ENCODE measurements at places on chromosomes 1 and 21.

DNA sequence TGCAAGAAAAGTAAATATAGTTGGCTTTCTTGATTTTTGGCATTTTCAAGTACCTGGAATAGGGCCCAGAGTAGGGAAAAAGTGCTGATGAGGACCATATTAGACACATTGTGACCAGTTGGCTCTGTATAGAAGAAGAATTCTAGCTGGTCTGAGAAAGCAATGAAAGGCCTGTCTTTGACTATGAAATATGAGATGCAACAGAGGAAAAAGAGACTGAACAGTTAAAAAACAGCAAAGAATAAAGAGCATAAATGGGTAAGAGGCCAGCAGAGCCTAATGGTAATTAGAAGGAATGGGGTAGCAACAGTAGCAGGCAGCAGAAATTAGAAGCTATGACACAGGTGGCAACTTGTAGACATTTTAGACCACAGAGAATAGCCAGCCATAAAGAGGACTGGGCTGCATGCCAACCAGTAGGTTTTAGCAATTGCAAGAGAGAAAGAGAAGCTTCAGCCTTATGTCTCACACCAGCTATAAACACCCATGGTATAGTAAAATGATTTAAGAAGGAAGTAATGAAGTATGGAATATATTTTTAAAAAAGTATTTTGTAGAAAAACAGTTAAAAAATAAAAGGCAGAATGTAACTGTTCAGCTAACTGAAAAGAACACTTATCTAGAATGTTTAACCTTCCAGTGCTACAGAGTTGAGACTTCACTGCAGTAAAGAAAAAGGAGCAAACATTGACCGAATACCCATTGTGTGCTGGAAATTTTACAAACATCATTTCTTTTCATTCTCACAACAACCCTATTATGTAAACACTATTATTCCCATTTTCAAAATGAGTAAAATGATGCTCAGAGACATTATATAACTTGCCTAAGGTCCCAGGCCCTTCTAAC, 114.1 kb downstream of the LHX4 start:
- peak; percentile 6 for DNase-seq

DNA sequence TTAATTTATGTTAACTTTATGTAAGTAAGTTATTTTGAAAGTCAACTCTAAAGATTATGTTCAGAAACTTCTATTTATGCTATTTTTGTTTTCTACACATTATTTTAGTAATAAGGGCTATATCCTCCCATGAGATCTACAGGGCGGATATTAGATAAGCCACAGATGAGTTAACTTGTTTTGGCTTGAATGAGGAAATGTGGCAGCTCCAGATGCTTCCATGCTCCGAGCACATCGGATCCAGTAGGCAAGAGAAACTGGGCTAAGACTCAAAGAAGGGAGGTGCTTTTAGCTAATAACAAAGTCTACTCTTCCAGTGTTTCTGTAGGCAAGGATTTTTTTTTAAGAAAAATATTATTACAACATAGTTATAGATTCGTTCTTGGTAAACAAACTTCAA, 20.0 kb upstream of the LAMC1 start:
- DNase-seq, result no peak

DNA sequence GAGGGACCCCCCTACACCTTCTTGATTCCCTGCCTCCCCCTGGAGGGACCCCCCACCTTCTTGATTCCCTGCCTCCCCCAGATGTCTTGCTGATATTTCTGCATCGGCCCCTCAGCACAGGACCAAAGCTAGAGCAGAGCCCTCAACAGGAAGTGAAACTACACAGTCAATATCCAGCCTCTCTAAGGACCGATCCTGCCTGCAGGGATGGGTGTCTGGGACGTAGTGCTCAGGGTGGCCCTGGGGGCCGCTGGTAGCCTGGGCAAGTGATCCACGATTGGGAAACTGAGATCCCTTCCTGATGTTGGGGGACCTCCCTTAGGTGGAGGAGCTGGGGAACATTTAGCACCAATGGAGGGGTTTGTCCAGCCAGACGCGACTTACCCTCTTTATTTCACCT, 3.9 kb upstream of the LEFTY2 start:
- no peak for DNase-seq

DNA sequence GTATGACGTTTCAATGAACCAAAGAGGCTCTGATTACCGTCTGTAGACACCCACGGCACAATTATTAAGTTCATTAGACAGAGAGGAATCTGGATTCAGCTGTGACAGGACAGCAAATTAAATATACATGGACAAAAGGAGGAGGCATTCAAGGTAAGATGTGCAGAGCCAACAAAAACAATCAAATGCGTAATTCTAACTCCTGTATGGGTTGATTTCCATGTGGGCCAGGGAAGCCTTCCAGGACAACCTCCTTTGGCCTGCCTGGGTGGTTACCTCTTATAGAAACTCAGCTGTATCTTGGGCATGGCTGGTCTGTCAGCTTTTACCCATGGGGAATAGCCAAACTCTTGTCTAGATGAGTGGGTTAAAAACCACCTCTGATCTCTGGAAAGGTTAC, 43.8 kb downstream of the CCN1 start:
- DNase-seq, result no peak

- DNase-seq, result no peak
Observed at GRCh38 chr1:109750920-109751319, 10.1 kb upstream of the GSTM3 start.

- no peak for DNase-seq
Observed at GRCh38 chr1:84939151-84939550, 46.1 kb upstream of the LPAR3 start.

DNA sequence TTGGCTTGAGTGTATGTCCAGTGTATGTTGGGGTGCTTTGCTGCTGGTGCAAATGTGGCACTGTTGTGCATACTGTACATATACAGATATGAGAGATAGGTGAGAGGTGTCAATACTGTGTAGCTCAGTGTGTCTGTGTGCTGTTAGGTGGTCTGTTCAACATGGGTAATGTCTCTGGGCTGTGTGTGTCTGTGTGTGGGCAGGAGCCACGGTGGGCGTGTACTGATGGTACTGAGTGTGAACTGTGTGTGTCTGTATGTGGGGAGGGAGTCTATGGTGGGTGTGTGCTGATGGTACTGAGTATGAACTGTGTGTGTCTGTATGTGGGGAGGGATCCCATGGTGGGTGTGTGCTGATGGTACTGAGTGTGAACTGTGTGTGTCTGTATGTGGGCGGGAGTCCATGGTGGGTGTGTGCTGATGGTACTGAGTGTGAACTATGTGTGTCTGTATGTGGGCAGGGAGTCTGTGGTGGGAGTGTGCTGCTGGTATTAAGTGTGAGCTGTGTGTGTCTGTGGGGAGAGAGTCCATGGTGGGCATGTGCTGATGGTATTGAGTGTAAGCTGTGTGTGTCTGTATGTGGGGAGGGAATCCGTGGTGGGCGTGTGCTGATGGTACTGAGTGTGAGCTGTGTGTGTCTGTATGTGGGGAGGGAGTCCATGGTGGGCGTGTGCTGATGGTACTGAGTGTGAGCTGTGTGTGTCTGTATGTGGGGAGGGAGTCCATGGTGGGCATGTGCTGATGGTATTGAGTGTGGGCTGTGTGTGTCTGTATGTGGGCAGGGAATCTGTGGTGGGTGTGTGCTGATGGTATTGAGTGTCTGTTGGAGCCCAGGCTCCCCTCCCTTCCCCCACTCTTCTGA, 32.2 kb upstream of the FOXO6 start:
- DNase-seq, result no peak

DNA sequence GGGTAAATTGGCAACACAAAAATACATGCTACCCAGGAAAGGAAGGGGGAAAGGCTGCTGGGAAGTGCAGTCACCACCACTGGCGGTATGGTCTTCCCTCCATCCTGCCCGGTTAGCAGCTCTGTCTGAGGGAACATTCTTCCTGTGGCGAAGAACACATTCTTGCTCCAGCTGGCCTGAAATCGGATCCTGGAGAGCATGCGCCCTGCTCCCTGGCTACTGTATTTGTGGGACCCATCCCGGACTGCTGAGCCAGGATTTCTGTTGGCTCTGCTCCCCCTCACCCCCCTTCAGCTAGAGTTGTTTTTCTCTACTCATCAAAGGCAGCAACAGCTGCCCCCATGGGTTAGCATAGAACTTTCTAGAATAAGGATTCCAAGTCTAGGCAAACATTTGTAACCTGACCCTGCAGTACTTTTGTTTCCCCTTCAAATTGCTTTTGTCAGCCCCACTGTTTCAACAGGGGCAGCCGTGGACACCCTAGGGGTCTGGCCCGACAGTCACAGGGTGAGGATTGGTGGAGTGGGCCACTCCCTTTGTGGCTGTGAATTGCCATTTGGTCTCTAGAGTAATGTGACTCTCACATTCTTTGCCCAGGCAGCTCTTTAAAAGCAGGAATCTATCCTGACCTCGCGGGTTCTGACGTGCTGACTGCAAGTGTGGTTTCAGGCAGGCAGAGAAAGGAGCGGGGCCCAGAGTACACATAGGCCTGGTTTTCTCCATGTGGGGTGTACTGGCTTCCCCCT, 157.7 kb downstream of the TOMM20 start:
- DNase-seq, result peak; percentile 76

- peak; percentile 27 for DNase-seq
Observed at GRCh38 chr21:40143822-40144525, 276.7 kb downstream of the PCP4 start.

- no peak for DNase-seq
Observed at GRCh38 chr1:153395776-153396175, 4.9 kb upstream of the S100A8 start.

- DNase-seq, result no peak
Observed at GRCh38 chr1:928825-929661, 5.3 kb downstream of the SAMD11 start.

DNA sequence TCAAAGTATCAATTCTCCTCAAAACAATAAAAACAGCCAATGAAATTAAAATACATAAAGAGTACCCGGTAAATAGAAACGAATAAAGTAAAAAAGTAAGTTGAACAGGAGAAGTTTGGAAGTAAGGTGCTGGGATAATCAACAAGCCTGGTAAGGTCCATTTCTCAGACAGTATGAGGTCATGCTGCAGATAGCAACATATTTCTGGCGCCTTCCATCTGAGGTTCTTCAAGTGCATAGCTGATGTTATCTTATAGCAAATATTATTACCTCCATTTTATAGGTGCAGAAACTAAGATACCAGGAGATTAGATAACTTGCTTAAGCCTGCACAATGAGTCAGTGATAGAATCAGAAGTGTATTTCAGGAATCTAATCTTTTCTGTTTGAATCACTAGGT, 23.7 kb upstream of the CEP350 start:
- DNase-seq, result no peak

DNA sequence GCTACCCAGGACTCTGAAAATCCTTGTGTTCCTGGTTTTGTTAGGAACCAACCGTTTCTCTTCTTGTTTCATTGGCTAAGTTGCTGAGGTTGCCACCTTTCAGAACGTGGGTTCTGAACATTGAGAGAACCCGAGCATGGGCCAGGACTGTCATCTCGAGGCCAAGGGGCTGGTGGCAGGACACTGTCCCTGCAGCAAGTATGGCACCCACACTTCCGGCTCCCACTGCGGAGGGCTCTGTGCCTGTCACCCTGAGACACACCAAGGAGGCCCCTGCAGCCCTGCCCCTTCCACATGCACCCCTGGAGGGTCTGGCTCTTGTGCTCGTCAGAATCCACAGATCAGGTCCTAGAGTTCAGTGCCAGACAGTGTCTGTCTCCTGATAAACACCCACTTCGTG, 39.1 kb upstream of the LRRC3 start:
- no peak for DNase-seq

GRCh38 chr1:155108296-155108695, 19.4 kb upstream of the EFNA1 start:
- DNase-seq, result no peak

- DNase-seq, result no peak
Observed at GRCh38 chr1:17789926-17790325, 34.8 kb downstream of the ACTL8 start.

GRCh38 chr21:16455978-16456377, 726.2 kb downstream of the USP25 start:
- DNase-seq, result peak; percentile 11

GRCh38 chr1:81848880-81849682, 48.3 kb downstream of the ADGRL2 start:
- no peak for DNase-seq

DNA sequence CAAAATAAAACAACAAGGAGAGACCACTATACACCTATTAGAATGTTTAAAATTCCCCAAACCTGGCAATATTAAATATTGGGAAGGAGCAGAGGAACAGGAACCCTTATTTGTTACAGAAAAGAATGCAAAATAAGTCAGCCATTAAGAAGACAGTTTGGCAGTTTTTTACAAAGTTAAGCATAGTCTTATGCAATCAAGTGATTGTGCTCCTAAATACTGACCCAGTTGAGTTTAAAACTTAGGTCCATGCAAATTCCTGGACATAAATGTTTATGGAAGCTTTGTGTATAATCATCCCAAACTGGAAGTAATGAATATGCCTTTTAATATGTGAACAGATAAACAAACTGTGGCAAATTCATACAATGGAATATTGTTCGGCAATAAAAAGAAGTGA, 72.9 kb upstream of the RGS4 start:
- no peak for DNase-seq

DNA sequence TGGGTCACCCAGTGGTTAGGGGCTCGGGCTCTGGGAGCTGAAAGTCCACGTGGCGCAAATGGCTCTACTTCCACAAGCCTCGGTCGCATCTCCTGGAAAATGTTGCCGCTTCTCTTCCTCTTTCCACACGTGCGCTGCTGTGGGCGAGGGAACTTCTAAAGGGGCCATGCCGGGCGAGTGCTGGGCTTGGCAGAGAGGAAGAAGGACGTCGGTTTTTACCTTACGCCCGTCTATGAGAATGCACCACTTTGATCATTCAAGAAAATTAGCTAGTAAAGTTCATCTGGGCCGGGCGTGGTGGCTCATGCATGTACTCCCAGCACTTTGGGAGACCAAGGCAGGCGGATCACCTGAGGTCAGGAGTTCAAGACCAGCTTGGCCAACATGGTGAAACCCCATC, 10.4 kb downstream of the SLC45A1 start:
- DNase-seq, result no peak

- DNase-seq, result no peak
Observed at GRCh38 chr1:21623410-21623961, 45.7 kb downstream of the RAP1GAP start.

GRCh38 chr21:46385846-46386733, 62.1 kb downstream of the PCNT start:
- DNase-seq, result no peak

DNA sequence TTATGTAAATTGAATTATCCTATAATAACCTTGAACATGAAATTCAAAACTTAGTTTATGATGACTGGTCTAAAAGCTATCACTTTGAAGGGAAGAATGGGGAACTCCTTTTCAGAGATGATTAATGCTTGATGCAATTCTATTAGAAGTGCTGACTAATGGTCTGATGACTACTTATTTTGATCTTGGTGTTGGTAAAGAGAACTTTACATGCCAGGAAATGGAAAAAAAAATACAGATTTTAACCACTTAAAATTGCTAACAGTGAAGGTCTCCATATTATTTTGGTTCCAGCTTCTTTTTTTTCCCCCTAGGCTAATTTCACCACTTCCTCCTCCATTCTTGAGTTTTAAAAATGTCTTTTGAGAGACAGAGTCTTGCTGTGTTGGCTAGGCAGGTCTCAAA, 22.9 kb downstream of the S1PR1 start:
- no peak for DNase-seq

GRCh38 chr21:16192902-16193301, 463.1 kb downstream of the USP25 start:
- no peak for DNase-seq

- peak; percentile 4 for DNase-seq
Observed at GRCh38 chr1:85615586-85616363, 35.2 kb downstream of the CCN1 start.

Measured in nucleus accumbens (tissue), 56 donors.